Mucosa of gallbladder (tissue), 1 donor: ENCODE measurements at places on chromosomes 1 and 21. TPM values are rescaled to one million over a fixed set of nuclear protein-coding genes. Genes with fewer than 3 reads are reported as not detected.

CRP gene
- 46.3 TPM for total RNA-seq

DNA sequence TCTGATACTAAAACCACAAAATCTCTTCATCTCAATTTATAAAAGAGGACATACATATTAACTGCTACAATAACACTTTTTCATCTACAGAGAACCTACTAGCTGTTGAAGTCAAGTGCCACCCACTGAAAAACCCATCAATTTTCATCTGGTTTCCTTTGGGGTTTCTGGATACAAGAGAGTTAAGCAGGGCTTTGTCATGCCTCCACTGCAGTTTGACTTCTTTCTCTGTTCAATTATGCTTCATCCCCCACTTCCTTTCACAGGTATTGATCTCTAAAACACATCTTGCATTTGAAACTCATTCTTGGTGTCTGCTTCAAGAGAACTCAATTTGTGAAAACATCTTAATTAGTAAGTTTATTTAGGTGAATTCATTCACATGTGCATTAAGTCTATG is 60.5 kb upstream of the ANGPTL3 start:
- DNase-seq, result no peak

- no peak for DNase-seq
These were observed 36.0 kb downstream of the RNU1-1 start for GRCh38 chr1:16478091-16478490.

CHD5 gene
- total RNA-seq, result 0.23 TPM

GRCh38 chr1:163875927-163876320 is 554.2 kb downstream of the NUF2 start:
- DNase-seq, result no peak

OLIG2 gene
- not detected for total RNA-seq
